Daoy (cell line): ENCODE measurements at places on chromosomes 11 and 22.

- DNase-seq, result no peak
Measured at GRCh38 chr22:18028817-18029527, 4.6 kb upstream of the MICAL3 start.

DNA sequence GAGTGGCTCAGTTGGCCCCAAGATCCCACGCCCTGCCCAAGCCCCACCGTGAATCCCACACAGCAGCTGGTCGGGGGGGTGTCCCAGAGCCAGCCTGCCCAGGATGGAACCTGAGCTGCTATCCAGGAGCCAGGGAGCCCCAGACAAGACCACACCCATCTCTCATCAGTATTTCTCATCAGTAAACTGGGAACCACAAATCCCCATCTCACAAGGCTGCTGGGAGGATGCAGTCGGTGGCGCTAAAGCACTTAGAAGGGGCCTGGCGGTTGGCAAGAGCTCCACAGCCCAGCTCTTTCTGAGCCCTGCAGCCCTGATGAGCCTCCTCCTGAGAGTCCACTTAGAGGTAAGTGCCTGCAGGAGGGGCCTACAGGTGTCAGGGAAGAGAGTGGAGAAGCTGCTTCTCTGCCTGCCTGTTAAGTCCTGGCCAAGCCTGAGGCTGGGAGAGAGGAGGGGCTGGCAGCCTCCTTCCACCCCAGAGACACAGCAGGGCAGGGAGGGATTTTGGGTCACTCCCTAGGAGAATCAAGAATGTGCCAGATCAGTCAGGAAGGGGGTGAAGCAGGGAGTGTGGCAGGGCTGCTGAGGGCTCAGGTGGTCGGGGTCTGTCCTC, 6.1 kb downstream of the FADS3 start:
- DNase-seq, result no peak

DNA sequence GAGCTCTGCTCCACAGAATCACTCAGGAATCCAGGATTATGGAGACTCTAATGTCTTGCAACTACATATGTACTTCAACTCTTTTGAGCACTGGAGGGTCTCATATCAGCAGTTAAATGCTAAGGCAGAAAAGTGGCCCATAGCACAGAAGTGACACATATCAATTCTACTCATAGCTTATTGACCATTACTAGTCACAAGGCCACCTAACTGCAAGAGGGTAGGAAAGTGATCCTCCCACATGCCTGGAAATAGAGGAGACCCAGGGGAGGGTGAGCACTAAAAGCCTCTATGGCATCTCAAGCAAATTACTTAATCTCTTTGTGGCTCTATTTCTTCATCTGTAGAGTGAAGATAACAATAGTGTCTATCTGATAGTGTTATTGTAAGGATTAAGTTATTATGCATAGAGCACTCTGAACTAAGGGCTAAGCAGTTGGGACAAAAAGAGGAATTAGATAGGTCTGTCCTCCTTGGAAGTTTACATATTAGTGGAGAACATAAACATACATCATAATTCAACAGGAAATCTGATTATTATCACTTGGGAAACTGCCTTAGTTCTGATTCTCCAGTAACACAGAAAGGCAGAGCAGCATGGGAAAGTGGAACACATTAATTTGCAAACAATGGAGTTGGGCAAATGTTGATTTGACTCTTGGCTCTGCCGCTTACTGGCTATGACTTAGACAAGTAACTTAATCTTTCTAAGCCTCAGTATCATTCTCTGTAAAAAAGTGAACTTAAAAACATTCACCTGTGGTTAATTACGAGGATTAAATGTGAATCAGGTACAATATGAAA, 25.1 kb upstream of the USP47 start:
- no peak for DNase-seq

DNA sequence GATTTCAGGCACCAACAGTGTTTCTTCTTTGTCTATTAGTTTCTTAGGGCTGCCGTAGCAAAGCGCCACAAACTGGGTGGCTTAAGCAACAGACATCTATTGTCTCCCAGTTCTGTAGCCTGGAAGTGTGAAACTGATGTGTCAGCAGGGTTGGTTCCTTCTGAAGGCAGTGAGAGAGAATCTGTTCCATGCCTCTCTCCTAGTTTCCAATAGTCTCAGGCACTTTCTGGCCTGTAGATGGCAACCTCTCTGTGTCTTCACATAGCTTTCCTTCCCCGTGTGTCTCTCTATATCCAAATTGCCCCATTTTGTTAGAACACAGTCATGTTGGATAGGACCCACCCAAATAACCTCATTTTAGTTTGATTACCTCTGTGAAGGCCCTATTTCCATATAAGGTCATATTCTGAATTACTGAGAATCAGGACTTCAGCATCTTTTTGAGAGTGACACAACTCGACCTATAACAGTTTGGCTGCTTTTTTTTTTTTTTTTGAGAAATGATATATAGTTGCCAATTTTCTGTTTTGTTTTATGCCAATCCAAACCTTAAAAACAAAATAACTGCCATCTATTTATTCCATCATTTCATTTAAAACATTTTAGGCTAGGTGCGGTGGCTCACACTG, 108.2 kb downstream of the SLC36A4 start:
- DNase-seq, result peak; percentile 14

DNA sequence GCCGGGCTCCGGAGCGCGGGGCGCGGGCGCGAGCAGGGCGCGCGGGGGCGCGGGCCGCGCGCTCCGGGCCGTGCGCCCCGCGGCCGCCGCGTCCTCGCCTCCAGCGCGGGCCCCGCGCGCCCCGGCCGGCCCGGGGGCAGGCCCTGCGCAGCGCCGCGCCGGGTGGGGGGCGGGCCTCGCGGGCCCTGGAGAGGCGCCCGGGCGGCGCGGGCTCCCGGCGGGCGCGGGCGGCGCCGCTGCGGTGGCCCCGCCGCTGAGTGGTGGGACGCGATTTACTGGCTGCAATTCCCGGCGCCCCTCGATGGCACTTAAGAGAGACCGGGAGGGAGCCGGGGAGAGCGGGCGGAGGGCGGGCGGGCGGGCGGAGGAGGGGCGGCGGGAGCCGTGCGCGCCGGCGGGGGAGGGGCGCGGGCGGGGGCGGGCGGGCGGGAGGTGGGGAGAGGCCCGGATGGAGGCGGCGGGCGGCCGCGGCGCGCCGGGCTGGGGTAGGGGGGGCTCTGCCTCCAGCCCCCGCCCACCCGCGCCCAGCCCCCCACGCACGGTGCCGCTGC, 73.2 kb upstream of the TCF20 start:
- DNase-seq, result peak; percentile 39

DNA sequence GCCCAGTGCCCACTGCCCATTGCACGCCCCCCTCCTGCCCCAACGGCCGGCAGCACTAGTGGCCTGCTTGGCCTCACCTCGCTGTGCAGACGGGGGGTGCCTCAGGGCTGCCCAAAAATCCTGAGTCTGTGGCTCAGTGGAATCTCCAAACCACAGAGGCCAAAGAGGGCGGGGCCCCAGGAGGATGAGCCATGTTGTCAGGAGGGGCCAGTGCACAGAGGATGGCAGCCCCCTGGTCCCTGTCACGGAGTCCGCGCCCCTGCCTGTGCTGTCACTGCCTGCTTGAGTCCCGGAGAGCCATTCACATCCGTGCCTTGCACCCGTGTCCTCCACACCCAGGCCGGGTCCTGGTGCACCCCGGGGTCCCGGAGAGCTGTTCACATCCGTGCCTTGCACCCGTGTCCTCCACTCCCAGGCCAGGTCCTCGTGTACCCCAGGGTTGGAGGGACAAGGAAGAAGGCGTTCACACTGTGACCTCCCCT, 36.4 kb upstream of the MUC5AC start:
- DNase-seq, result no peak

DNA sequence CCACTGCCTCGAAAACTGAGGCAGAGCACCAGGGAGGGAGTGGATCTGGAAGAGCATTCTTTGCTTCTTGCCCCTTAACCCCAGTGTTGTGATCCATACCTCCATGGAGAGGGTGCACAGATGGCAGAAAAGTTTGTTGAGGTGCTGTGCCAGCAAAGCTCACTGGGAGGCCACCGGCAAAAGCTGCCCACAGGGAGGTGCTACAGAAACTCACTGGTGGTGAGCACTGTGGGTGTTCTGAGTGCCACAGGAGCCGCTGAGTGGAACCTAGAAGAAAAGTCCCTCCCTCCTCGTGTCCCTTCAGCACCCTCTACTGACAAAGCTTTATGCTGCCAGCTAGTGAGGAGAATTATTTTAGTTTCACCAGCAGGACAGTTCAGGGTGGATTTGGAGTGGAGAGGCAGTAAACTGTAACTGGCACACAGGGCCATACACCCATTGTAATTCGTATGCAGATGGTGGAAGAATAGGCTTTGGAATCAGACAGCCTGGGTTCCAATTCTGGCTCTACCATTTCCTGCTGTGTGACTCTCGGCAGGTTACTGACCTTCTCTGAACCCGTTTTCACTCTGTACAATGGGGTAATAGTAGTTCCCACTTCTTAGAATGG, 84.6 kb downstream of the SWAP70 start:
- peak; percentile 75 for DNase-seq

- no peak for DNase-seq
Measured at GRCh38 chr11:30358536-30358935, 35.6 kb downstream of the ARL14EP start.

DNA sequence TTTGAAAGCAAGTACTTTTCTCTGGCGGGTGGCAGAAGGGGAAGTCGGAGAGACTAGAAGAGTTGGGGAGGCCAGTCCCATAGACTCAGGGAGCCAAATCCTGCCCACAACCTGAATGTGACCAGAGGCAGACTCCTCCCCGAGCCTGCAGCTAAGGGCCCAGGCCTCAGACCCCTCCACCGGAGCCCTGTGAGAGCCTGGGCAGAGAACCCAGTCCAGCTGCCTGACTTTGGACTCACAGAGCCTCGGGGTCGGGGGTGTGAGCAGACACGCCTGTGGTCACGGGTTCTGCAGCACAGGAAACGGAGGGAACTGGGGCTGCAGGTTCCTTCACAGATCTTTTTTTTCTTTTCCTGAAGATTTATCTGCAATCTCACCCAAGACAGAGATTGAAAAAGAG, 312.3 kb downstream of the CTTN start:
- no peak for DNase-seq

GRCh38 chr11:74776546-74776945, 27.9 kb downstream of the RNF169 start:
- DNase-seq, result no peak

DNA sequence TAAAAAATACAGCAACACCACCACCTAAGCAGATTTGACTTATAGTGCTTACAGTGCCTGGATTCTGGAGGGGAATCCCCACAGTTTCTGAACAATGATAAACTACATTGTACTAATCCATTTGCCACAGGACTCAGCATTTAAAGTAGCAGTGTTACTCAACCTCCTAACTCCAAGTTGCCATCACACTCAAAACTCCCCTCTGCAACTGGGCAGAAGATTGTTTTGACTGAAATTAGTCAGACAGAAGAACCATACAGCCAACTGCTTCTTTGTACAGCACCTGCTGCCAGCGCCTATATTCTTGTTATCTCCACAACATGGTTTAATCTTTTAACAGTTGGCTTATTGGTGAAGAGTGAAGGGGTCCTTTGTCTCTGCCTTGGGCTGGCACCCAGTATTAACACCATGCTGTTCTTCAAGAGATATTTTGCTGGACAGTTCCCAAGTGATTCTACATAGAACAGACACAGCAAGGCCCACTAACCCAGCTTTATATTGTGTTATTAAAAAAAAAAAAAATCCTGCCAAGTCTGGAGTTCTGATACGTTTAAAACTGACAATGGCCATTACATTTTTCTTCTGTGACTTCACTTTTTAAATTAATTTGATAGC, 273.2 kb downstream of the DCDC1 start:
- no peak for DNase-seq
